ENCODE measurements at places on chromosomes 5 and 9.
A peak's percentile ranks its signal among the peaks of the same experiment; 100 is the strongest.

DNA sequence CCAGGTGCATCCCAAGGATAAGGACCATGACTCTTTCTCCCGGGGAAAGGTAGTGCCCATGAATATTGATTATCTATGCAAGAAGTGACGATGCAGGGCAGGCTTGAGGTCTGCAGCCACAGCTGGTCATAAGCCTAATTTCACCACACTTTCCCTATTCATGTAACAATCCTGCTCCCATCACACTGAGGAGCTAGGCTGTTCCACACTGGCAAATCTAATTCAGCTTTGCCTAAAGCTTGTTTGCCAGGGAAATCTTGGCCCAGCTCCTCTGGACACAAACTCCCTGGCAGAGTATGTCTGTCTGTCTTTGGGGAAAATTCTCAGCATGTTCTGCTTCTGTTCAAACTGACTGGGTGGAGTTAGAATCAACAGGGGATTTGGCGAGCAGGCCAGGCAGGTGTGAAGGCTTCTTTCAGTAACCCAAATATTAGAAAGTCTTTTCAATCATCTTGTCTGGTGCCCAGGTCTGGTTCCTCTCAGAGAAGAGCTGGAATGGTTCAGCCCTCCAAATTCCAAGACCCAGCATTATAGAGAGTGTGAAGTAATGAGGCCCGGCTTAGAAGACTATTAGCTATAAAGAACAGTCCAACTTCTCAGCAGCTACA, 88.5 kb upstream of the SPDL1 start:
- H3K4me3 ChIP-seq: no peak overlapping the region
- no peak overlapping the region for H3K27ac ChIP-seq
- H3K27me3 ChIP-seq: no peaks in the 10 kb centered on the region
- H3K36me3 ChIP-seq: no peaks in the 10 kb centered on the region
- H3K4me1 ChIP-seq: no peaks in the 10 kb centered on the region
- DNase-seq: no peak

- no peak overlapping the region for H3K27ac ChIP-seq
- peaks cover 3% of the 10 kb centered on the region for H3K4me1 ChIP-seq
- H3K4me3 ChIP-seq: no peak overlapping the region
- peaks cover 23% of the 10 kb centered on the region for H3K36me3 ChIP-seq
- H3K27me3 ChIP-seq: no peaks in the 10 kb centered on the region
Measured at GRCh38 chr5:177510567-177511053, 984 bp upstream of the DOK3 start.

GRCh38 chr5:44887722-44888121, 79.0 kb downstream of the MRPS30 start:
- no peaks in the 10 kb centered on the region for H3K4me1 ChIP-seq
- no peak overlapping the region for H3K27ac ChIP-seq
- H3K4me3 ChIP-seq: no peak overlapping the region
- no peaks in the 10 kb centered on the region for H3K36me3 ChIP-seq
- DNase-seq: no peak

DNA sequence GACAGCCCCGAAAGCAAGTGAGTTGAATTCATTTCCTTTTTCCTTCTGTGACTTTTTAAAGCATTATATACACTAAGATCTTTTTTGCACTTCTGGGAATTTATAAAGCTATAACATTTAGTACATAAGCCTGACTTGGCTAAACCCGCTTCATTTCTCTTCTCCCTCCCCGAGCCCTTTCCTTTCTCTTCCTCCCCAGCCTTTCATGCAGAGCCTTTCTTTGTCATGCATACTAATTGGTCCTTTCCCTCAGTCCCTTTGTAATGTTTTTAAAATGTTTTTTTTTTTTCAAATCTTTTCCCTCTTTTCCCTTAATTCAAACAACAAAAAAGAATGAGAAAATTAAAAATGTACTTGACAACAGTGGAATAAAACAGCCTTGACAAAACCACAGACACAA, 246.4 kb downstream of the PSAT1 start:
- no peak overlapping the region for H3K27ac ChIP-seq
- no peaks in the 10 kb centered on the region for H3K27me3 ChIP-seq
- no peak for DNase-seq
- no peak overlapping the region for H3K4me3 ChIP-seq

DNA sequence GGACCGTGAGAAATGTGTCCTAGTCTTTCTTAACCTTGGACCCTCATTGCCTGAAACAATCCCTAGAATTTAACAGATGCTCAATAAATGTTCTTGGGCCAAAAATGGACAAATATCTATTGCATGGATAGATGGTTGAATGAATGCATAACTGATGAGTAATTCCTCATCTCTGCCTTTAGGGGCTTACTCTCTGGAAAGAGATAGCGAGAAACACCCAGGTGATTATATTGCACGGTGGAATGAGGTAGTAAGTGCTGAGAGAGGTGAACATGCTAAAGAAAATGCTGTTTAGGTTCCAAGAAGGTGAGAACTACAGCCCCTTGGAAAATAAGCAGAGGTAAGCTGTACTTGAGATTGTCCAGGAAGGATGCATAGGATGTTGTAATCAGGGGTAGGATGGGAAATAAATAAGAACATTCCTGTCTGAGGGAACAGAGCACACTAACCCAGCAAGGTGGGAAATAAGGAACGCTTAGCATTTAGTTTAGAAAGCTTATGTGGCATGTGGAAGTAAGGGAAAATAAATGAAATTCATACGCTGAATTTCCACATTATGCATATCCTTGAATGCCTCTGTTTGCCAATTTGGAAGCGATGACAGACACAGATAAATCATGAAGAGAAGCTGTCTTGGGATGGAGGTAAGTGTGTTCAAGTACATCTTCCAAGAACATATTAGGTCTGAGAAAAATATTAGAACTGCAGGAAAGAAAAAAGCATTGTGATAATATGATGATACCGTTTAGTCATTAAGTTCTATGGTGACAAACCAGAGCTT, 426.6 kb downstream of the ARHGEF28 start:
- no peaks in the 10 kb centered on the region for H3K36me3 ChIP-seq
- no peaks in the 10 kb centered on the region for H3K27me3 ChIP-seq

GRCh38 chr9:79390077-79390698, 181.6 kb upstream of the TLE4 start:
- no peaks in the 10 kb centered on the region for H3K4me1 ChIP-seq
- no peak for DNase-seq
- H3K36me3 ChIP-seq: no peaks in the 10 kb centered on the region
- H3K27me3 ChIP-seq: no peaks in the 10 kb centered on the region
- H3K4me3 ChIP-seq: no peak overlapping the region
- H3K27ac ChIP-seq: no peak overlapping the region

- no peak for DNase-seq
- no peaks in the 10 kb centered on the region for H3K4me1 ChIP-seq
- H3K4me3 ChIP-seq: no peak overlapping the region
- H3K27me3 ChIP-seq: peaks cover 6% of the 10 kb centered on the region
- no peaks in the 10 kb centered on the region for H3K36me3 ChIP-seq
Measured at GRCh38 chr9:115118879-115119218, 892 bp upstream of the TNC start.

DNA sequence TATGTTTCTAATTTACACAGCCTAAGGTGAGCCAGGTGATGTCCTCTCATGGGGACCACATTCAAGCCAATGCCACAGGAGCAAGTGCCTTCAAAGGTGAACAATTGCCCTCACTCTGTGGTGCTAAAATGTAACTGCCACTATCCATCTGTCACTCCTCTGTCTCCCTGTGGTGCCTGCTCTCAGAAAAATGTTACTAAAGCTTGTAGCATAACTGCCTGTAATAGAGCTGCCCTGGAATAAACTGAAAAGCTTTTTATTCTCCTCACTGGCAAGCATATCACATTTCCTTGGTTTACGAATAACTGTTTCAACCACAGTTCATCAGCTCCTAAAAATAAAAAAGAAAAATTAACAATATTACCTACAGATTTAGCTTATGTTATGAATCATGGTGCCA, 142.4 kb downstream of the ST8SIA4 start:
- no peaks in the 10 kb centered on the region for H3K36me3 ChIP-seq
- H3K27me3 ChIP-seq: no peaks in the 10 kb centered on the region
- no peak for DNase-seq
- no peak overlapping the region for H3K4me3 ChIP-seq
- no peak overlapping the region for H3K27ac ChIP-seq

DNA sequence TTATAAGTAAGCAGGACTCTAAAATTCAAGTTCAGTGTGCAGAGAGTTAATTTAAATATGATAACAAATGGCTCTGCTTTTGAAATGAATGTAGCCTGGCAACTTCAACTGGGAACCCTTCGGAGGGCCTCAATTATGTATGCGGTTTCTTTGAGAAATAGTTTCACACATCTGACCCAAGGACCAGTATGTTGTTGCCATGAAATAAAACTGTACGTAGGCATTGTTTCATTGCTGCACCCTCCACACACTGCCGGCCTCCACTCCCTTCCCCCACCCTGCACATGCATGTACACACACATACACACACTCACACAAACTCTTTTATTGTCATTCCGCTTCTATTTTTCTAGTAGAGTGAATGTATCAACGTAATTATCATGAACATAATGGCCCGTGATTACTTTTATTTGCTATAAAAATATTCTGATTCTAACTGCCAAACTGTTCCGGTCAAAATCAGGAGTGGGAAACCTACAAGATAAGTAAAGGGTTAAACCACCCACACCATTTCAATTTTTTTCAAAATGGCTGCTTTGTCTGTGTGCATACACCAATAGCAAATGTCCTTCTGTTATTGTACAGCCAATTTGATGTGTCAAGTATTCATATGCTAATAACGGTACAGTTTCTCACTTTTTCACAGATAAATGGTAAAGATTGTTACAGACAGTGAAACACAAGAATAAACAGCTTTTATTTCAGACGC, 215.5 kb upstream of the TMEM161B start:
- H3K36me3 ChIP-seq: no peaks in the 10 kb centered on the region
- no peaks in the 10 kb centered on the region for H3K4me1 ChIP-seq
- no peak for DNase-seq
- no peaks in the 10 kb centered on the region for H3K27me3 ChIP-seq
- H3K27ac ChIP-seq: no peak overlapping the region

- no peaks in the 10 kb centered on the region for H3K27me3 ChIP-seq
- H3K27ac ChIP-seq: no peak overlapping the region
- no peak overlapping the region for H3K4me3 ChIP-seq
- no peaks in the 10 kb centered on the region for H3K36me3 ChIP-seq
- no peak for DNase-seq
Measured at GRCh38 chr9:98477884-98478283, 222.4 kb upstream of the TBC1D2 start.

DNA sequence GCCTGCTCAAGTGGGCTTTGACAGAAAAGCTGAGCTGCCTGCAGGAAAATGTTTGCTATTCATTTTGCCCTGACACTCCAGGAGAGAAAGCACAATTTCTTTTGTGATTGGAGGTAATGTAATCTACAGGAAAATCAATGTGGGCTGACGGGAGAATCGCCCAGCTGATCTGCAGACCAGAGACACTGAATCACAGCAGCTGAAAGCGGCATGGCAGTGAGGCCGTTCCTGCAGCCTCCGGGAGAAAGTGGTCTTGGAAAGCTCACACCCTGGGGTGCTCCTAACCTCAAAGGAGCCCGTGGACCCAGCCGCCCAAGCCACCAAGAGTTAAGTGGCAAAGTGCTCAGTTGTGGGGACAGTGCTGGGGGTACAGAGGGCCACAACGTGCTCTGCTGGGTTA, 593.6 kb downstream of the BNC2 start:
- H3K4me3 ChIP-seq: no peak overlapping the region
- no peaks in the 10 kb centered on the region for H3K27me3 ChIP-seq
- no peaks in the 10 kb centered on the region for H3K4me1 ChIP-seq
- no peak overlapping the region for H3K27ac ChIP-seq
- H3K36me3 ChIP-seq: no peaks in the 10 kb centered on the region

- no peak overlapping the region for H3K27ac ChIP-seq
- no peak overlapping the region for H3K4me3 ChIP-seq
- no peak for DNase-seq
- H3K36me3 ChIP-seq: no peaks in the 10 kb centered on the region
- H3K4me1 ChIP-seq: no peaks in the 10 kb centered on the region
Measured at GRCh38 chr9:135156525-135157510, 69.3 kb downstream of the OLFM1 start.

DNA sequence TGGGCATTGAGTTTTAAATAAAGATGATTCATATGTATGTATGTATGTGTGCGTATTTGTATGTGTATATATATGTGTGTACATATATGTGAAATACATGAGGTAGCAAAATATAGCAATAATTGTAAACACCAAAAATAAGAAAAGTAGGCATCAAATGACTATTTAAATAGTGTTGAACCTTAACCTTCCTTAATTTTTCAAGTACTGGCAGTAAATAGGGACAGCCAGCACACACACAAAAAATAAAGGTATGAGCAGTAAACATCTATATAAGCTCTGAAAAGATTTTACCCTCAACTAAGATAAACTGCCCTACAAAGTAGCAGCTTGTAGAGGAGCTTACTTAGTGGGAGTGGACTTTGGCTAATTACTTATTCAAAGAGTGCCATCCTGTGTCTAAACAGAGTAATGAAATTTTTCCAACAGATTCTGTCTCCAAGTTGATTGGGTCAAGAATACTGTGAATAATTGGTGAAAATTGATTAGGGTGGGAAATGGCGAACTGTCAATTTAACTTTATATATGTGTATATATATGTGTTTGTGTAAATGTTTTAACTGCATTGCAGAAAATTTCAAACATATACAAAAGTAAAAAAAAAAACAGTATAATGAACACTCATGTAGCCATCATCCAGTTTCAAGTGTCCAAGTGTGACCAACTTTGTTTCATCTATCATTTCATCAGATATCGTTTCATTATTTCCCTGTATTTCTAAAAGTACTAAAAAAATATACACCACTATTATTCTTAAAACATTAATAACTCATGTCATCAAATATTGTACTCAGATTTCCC, 2.0 kb upstream of the ADAMTS6 start:
- peaks cover 20% of the 10 kb centered on the region for H3K4me1 ChIP-seq
- H3K36me3 ChIP-seq: no peaks in the 10 kb centered on the region
- H3K27me3 ChIP-seq: no peaks in the 10 kb centered on the region
- peak; percentile 32 for DNase-seq

DNA sequence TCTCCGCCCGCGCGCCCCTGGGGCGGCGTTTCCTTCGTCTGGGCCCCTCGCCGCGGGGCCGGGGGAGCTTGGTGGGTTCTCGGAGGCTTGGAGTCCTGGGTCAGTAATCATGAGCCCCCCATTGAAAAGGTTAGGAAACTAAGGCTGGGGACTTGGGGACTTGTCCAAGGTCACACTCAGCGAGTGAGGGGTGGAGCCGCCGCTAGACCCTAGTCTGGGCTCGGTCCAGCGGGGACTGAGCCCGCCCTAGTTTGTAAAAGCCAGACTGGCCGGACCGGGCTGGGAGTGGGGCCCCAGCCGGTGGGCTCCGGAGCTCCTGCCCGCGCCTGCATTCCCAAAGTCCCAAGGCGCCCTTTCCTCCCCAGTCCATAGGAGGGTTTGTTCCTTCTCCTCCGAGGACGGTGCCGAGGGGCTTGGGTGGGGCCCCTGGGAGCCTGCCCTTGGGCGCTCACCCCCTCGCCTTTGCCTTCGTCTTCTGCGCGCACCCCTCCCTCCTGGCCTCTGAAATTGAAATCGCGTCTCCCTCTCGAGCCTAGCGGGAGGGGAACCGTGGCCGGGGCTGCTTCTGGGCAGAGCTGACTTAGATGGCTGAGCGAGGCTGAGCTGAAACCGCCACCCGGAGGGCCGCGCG, 995 bp downstream of the OLFM1 start:
- no peak for DNase-seq
- H3K4me1 ChIP-seq: no peaks in the 10 kb centered on the region
- no peaks in the 10 kb centered on the region for H3K27me3 ChIP-seq
- H3K4me3 ChIP-seq: no peak overlapping the region
- no peaks in the 10 kb centered on the region for H3K36me3 ChIP-seq
- no peak overlapping the region for H3K27ac ChIP-seq
